NCI-H226 (cell line): ENCODE measurements at places on chromosomes 6 and 20.

GRCh38 chr6:130183271-130184222, 39.2 kb downstream of the SAMD3 start:
- no peak for DNase-seq

DNA sequence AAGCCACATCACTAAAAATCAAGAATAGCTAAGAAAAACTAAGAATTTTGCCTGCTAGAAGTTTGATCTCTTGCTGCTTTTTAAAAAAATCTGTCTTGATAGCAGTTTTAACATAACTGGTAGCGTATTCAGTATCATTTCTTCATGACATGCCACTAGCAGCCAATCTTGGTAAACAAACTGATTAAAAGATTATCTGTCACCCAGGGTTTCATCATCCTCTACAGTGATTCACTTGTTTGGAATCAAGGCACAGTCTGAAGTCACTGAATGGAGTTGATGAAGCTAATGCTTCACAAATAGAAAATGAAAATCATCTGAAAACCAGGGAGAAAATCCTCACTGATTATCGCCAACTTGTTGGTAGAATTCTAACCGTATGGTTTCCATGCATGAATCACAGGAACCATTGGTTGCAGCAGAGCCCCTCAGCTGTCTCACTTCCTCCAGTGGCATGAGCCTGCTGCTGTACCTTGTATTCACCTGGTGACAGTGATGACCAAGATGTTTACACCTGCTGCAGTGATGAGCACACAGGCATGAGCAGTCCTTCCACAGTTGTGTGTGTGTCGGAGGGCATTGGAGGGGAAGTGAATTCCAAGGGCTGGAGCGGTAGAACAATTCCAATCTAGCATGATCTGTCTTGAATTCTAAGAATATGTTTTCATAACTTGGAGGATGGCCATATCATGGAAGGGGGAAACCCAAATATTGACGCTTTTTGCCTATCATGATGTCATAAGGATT, 275.0 kb downstream of the KHDC1L start:
- peak; percentile 64 for DNase-seq

DNA sequence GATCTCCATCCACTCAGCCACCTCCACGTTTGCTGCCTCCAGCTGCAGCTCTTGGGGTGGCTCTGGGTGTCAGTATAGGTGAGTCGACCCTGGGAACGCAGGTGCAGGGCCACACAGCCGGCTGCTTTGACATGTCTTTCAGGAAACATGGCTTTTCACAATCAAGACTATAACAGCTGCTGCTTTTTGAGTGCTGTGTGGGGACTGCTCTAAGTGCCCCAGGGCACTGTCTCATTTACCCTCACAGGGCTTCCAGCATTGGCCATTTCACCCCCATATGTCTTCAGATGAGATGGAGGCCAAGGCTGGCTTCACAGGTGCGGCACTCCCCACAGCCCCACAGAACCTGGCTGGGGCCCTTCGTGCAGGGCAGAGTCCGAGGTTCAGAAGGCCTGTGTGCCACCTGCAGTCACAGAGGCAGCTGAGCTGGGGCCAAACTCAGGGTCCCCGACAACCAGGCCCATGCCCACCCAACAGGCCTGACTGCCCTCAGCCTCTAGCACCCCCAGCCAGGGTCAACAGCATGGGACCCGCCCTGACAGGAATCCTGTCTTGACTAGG, 14.9 kb upstream of the CST7 start:
- DNase-seq = no peak

- no peak for DNase-seq
These were observed 174.9 kb downstream of the ANKRD60 start for GRCh38 chr20:58053391-58054055.

- no peak for DNase-seq
These were observed 28.5 kb upstream of the SERPINB1 start for GRCh38 chr6:2870046-2870636.

DNA sequence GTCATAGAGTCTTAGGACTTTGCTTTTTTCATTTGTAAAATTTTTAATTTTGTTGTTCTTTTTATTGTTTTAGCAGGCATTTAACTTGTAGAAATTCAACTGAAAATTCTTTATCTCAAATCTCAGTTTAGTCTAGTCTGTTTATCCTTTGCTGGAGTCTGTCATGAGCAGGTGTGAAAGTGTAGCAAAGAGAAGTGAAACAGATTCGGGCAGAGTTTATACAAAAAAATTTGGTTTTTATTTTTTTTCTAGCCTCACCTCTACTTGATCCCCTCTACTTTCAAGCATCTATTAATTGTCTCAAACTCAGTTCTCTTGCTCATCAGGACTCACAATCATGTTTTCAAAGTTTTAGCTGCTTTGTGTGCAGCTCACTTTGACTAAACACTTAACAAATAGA, 655.2 kb downstream of the HDGFL1 start:
- no peak for DNase-seq

DNA sequence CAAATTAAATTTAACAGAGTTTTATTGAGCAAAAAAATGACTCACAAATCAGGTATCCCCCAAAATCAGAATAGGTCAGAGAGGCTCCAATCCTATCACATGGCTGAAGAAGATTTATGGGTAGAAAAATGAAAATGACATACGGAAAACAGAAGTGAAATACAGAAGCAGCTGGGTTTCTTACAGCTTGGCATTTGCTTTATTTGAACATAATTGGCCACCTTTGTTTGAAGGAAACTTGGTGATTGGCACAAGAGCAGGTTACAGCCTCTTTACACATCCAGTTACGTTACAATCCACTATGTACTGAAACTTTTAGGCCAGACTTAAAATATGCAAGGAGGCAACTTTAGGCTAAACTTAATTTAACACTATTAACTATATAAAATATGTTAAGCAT, 11.7 kb upstream of the TREM2 start:
- no peak for DNase-seq

- no peak for DNase-seq
These were observed 247.2 kb downstream of the LAMA2 start for GRCh38 chr6:129130106-129130505.

GRCh38 chr6:19083801-19084200, 696.7 kb downstream of the RNF144B start:
- no peak for DNase-seq

DNA sequence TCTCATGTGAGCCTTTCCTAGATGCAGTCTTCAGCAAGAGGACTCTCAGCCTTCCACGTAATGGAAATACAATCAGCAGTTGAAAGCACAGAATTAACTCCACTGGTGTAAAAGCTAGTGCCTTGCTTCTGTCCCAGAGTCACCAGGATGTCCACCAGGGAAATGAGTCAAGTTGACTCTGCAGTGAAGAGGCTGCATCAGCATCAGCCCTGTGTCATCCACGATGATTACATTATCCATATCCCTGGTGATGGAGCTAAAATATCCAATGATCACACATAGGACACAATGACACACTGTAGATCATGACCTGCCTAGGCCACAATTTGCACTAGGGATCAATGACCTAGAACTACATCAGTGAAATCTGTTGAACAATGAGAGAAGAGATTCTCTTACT, 262.4 kb downstream of the ERMARD start:
- DNase-seq = no peak

DNA sequence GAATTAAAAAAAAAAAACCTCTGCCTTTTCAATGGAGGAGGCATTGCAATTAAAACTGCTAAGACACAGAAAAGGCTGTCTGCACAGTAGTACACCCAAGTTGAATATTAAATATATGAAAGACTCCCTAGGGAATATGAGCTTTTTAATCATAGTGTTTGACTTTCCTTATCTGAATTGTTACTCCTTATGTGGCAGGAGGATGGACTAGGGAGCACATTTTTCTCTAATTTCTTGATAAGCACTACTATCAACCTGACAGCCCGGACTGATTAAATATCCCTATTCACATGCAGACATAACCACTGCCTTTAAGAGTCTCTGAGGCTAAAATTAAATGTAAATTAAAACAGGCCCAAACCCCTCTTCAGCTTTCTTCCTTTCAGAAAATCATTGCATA, 428.6 kb upstream of the GJE1 start:
- peak; percentile 40 for DNase-seq

DNA sequence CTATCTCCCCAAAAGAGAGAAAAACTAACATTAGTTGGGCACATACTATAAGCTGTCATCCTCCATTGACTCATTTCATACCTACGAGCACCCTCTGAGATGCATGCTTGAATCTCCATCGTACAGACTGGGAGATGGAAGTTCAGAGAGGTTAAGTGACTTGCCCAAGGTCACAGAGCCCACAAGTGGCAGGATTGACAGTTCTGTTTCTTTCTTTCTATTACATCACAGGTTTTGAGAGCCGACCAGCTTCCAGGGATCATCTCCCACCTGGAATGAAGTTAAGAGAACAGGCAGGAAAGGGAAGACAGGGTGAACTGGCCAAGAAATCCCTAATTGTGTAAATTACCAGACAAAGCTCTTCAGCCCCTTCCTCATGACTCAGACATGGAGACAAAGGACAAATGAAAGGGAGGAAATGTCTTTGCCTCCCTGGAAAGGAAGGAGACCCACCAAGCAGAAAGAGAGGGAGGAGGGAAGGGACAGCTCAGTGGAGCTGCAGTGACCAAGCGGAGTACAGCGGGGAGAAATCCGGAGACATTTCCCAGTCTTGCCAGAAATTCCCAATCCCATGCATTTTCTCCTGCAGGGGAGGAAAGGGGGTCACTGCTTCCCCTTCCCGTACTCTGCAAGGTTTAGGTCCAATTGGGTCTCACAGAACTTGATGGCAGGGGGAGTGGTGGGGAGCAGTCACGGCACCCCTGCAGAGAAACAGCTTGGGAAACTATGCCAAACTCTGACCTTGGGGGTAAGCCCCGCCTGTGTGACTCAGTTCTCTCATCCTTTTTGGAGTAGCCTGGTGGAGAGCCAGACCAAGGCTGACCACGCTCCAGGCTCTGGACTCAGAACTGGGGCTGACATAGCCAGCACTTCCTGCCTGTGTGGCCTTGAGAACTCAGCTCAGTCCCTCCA, 154.3 kb downstream of the ANKRD60 start:
- no peak for DNase-seq

DNA sequence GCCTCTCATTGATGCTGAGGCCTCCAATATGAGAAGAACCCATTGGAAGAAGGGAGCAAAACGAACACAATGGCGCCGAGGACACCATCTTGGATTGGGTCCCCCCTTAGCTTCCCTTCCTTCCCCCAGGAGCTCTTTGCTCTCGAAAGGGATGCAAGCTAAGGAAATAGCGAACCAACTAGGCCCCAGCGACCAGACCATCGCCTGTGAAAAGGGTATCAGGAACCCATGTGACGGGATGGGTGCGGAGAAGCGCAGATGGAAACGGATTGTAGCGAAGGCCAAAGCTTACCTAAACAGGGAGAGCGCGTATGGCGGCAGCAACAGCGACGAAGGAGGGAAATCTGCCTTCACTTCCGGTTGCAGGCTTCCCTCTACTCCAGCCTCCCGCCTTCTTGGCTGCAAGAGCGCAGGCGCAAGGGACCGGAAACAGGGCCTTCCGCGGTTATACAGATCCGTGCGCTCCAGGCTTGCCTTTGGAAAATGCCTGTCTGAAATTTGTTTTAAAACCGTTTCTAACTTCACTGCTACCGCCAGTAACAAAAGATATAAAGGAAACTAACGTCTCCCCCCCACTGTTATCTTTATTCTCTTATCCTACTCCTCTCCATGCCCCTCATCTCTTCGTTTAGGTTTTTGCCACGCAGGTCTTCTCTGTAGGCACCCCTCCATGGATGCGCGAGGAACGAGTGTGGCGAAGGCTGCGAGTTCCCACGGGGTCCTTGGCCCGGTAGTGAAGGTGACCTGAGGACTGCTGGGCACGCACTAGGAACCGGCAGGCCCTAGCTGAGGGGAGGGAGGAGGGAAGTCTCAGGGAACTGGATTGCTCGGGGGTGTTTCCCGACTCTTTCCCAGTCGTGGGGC, at the start of gene DDX39B:
Gene DDX39B, minus strand, starts transcription at position 346 of the 864 bp plus-strand sequence. CDS start 1,471 bp downstream, outside the sequence.
- DNase-seq = peak; percentile 95

DNA sequence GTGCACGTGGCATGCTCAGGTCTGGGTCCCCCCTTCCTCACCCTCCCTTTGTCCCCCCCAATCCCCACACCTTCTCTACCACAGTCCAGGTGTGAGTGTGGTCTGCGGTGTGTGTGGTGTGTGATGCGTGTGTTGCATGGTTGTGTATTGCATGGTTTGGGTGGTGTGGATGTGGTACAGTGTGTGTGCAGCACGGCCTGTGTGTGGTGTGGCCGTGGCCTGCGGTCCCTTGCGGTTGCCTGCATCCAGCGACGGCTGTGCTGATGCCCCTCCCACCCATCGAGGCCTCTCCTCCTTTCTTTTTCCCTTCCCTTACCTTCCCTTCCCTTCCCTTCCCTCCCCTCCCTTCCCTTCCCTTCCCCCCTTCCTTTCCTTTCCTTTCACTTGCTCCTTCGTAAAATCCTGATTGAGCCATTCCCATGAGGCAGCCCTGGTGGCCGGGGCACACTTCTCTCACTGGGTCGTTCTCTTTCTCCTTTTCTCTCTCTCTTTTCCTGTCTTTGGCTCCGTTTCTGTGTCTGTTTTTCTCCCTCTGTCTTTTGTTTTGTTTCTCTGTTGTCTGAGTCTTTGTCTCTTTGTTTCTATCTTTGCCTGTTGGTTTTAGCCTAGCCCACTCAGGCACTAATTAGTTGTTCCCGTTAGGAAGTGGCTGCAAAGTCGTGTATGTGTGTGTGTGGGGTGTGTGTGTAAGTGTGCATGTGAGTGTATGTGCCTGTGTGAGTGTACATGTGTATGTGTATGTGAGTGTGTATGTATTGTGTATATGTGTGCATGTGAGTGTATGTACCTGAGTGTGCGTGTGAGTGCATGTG, 65.7 kb downstream of the SRC start:
- DNase-seq = no peak

DNA sequence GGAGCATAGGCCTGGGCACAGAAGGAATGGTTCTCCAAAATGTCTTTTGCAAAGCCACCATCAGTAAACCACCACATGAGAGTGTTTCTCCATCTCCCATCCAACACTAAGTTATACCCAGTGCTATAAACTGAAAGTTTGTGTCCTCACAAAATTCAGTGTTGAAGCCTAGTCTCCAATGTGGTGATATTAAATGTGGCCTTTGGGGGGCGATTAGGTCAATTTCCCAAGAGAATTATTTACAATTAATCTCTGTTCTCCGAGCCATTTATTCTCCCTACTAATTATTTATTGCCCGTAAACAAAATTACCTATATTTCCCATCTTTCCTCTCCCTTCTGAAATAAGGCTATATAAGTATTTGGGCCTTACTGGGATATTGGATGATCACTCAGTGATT, 26.1 kb downstream of the OR2B2 start:
- no peak for DNase-seq

DNA sequence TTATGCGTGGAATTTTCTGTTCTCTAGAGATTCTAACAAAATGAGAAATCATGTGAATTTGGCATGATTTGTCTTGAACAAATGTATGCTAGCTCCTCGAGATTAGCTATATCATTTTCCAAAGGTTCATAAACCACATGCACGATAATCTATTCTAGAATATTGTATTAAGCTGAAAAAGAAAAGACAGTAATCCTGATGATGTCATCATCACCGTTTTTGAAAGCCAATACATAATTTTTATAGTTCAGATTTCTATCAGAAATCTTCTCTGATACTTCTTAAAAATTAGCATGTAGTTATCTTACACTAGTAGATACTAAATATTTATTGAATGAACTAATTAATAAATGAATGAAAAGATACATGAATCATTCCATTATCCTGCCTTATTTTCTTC, 111.2 kb downstream of the HAO1 start:
- no peak for DNase-seq
